ENCODE measurements at places on chromosomes 2 and 18.

DNA sequence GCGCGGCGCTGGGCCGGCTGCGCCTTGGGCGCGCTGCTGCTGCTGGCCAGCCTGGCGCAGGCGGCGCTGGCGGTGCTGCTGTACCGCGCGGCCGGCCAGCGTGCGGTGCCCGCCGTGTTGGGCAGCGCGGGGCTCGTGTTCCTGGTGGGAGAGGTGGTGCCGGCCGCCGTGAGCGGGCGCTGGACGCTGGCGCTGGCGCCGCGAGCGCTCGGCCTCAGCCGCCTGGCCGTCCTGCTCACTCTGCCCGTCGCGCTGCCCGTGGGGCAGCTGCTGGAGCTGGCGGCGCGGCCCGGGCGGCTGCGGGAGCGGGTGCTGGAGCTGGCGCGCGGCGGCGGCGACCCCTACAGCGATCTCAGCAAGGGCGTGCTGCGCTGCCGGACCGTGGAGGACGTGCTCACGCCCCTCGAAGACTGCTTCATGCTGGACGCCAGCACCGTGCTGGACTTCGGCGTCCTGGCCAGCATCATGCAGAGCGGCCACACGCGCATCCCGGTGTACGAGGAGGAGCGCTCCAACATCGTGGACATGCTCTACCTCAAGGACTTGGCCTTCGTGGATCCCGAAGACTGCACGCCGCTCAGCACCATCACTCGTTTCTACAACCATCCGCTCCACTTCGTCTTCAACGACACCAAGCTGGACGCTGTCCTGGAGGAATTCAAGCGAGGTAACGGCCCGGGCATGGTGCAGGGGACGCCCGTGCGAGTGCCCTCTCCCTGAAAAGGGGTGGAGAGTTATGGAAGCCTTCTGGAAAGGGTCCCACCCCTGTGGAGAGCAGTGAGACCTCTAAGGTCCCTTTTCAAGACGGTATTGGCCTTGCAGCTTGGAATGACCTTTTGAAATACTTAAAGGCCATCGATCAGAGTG is 1.0 kb downstream of the CNNM3 start:
- DNase-seq: no peak

DNA sequence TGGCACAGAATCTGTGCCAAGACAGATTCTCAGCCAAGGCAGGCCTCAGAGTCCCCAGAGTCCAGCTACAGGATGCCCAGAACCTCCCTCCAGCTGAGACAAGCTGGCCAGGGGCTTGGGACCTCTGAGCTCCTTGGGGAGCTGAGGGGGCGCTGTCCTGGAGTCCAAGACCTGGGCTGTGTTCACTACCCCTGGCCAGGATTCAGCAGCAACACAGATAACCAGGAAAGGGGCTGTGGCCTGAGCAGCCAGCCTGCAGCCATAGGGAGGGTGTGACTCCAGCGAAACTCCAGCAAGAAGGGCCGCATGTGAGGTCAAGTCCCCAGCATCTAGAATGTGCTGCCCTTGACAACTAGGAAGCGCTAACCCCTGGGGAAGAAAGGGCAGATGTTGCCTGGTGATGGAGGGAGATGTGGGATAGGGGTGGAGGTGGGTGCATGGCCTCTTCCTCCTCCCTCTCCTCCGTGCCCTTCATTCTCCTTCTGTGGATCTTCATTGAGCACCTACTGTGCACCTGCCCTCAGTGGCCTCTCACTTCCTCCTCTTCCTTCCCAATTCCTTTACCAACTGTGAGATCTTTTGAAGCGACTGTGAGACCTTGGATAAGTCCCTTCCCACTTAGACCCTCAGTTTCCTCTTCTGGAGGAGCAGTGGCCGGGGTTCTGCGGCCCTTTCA is 7.7 kb upstream of the ARID5A start:
- no peak for DNase-seq

DNA sequence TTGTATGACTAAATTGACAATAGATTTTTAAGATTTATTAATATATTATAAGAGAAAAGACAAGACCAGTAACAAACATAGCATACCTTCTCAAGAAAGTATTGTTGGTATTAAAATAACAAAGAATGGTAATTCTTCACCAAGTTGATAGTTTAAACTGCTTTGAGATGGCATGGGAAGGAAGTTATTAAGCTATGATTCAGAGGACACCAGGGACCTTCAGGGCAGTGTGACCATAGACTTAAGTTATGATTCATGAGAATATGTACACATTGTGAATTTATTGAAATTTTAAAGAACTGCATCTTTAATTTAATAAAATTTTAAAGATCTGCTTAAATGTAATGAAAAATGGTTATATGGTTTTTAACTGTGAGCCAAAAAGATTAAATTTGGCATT is 205.7 kb downstream of the DSEL start:
- DNase-seq: no peak

DNA sequence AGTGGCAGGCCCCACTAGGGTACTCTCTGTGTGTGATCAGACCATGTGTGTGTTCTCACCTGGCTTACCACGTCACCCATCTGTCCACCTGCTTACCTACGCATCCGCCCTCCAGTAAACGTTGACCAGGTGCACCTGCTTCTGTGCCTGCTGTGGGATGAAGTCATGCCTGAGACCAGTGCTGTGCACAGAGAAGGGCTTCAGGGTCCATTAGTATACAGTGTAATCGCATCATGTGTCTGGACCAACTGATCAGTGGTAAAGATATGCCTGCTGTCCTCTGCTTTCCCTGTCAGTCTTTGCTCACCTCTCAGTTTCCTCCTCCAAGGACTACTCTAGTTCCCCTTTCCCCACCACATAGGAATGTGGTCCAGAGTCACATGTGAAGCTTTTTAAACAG is 109.3 kb downstream of the FHOD3 start:
- DNase-seq: no peak

DNA sequence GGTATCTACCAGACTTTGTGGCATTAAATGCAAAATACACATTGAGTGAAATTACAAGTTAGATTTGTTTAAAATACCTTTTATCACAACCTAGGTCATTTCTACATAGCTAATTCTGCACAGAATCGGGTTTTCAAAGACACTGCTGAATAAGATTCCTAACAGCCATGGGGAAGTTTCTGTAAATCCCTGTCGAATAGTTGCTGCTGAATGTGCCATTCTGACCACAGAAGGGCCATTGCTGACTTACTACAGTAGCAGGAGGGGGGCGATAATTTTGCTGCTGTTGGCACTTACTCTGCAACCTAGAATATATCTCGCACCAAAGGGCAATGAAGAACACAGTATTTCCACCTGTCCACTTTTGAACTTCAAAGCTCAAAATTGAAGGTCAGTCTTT is 232.8 kb downstream of the TCF4 start:
- DNase-seq: no peak

DNA sequence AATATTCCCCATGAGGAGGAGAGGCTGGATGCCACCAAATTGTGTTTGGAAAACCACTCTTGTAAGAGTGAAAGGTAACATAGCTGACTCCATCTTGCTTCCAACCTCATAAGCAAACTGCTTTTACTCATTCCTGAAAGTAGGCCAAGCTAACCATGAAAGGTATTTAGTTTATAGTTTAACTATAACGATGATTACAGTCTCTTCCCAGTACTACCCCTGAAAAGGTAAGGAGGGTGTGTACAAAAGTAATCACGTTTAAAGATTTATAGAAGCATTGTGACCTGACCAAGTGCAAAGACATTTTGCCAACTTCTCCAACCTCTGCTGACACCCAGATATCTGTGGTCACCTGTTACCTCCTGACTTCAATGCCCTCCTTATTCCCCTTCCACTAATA is 122.6 kb downstream of the CD8B2 start:
- no peak for DNase-seq

DNA sequence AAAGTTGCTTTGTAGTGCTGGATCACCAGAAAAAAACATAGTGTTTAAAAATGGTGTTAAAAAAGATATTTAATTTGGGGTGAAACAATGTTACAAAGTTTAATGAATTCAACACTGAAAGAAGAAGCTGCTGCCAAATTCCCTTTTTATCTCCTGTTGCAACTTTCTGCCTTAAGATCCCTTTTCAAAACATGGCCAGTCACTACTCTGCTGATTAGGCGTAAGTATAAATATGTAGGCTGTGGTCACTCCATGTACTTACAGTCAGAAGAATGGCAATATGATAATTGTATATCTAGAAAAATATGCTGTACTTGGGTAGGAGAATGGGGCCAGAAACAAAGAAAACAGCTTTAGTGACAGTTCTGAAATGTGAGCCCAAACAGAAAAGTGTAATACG is 123.5 kb upstream of the ZBTB14 start:
- DNase-seq: no peak

DNA sequence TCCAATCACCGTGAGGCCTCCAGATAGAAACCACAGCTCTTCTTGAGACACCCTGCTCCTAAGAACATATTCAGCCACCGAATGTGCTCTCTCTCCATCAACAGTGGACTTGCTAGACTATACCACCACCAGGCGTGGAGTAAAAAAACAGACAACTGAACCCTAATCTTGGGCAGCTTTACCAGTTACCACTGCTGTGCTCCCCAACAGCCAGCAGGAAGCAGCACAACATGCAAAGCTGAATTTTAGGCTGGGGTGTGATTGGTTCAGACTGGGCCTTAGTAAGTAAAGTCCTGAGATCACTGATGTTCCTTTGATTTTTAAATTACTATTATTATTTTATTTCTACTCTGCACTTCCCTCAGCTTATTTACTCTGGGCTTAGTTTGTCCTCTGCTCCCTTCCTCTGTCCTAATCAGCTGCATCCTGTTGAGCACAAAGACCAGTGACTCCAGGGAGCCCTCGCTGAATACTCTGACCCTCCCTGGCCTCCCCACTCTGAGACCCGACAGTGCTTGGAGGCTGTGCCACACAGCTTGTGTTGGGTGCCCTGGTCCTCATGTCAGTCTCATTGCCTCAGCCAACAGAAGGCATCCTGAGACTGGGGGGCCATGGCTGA is 21.9 kb downstream of the MRPL35 start:
- peak; percentile 80 for DNase-seq

DNA sequence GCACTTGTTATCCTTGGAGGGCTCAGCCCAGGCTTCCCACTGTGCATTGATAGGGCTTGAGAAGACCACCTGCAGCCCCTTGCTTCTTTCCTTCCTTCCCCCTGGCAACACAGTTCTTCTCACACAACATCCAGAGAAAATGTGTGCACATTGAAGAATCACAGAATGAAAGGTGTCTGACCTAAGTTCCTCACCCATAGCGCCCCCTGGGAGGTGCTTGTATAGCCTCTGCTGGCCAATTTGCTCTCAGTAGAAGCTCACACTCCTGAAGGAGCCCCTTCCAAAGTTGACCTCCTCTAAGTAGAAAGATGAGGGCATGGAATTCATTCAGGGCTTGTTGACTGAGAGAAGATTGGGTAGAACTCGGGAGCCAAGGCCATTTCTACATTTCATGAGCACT is 758.4 kb upstream of the KLHL29 start:
- DNase-seq: peak; percentile 9

GRCh38 chr18:13369756-13370510 is 151.4 kb downstream of the LDLRAD4 start:
- DNase-seq: peak; percentile 43

DNA sequence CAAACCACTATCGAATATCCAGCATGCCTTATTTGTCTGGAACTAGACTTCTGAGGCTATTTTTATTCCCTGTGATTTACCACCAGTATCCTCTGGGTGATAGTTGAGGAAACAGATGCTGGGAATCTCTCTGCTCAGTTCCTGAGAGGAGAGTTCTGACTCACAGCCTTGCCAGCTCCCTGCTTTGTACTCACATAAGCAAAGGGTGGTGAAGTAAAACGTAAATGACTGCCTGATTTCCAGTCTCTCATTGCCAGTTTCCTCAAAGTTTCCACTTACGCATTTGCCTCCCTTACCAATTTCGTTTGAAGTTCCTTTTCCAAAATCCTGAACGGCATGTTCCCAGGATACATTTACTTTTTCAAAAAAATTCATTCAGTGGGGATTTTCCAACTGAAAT is 69.2 kb upstream of the HNRNPA3 start:
- no peak for DNase-seq

DNA sequence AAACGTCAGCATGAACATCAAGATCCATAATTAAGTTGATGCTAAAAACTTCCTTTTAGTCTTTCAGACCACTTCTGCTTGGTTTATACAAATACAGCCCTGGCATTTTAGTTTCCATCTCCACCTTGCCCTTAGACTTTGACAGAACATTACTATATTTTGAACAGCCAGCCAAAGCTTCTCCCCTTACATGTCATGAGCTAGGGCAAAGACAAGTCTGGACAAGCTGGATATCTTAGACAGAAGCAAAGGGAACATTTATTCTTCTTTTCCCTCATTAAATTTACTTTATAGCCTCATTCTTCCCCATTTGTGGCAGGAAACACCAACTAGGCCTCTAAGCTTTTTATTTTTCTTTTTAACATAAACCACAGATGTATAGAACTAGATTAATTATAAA is 403.3 kb downstream of the SUCLG1 start:
- DNase-seq: no peak

GRCh38 chr2:129237966-129238725 is 741.3 kb upstream of the RAB6C start:
- DNase-seq: no peak

DNA sequence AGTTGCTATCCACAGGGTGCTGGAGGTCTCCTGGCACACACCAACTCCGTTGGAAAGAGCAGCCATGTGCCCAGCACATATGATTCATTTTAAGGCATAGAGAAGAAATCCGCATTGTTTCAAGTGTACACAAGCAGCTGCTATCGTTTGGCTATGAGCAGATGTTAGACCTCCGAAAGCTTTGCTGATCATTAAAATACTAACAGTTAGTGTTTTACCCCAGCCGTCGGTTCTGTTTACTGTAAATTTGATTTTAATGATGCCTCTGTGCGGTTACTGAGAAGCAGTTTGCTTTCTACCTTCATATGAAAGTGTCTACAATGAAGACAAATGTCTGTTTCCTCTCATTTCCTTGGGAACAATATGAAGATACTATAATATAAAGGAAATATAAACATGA is 154.9 kb downstream of the PTGR3 start:
- DNase-seq: no peak

GRCh38 chr2:7943446-7943845 is 738.4 kb upstream of the ID2 start:
- no peak for DNase-seq

- no peak for DNase-seq
These were observed 139.0 kb downstream of the MSH2 start for GRCh38 chr2:47541848-47542450.

DNA sequence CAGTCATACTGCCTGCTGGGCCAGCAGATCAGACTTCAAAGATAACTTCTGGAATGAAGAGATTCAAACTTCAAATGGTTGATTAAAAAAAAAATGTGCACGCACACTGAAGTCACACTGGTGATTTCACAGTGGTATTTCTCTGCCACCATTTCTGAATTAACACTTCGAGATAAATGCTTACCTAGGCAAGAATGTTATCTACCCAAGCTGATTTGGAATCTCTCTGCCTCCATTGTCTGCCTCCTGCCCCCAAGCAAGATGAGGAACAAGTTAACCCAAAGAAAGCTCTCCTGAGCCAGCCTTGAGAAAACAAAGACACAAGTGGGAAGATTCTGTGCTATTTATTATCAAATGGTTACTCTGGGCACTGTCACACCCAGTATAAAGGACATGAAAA is 6.5 kb downstream of the LAMA1 start:
- no peak for DNase-seq

DNA sequence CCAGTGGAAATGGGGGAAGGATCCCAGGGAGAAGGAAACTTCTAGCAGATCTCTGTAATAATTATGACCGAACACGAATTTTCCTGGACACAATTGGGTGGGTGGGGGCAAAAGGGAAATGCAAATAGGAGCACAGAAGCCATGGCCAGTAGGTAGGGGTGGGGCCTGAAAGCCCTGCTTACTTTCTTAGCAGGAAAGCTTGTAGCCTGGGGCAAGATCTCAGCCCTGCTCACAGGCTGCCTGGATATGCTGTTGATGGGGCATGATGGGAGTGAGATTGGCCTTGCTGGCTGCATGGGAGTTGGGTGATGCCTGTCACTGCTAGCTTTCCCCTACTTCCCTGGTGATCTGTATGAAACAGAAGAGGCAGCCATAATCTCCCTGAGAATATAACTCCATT is 45.9 kb upstream of the SPOPL start:
- DNase-seq: no peak

Data from activated CD4-positive, alpha-beta T cell treated with anti-CD3 and anti-CD28 coated beads for 36 hours (primary cell).